Aorta (tissue), 5 donors: ENCODE measurements at places on chromosomes 16 and 17.

DNA sequence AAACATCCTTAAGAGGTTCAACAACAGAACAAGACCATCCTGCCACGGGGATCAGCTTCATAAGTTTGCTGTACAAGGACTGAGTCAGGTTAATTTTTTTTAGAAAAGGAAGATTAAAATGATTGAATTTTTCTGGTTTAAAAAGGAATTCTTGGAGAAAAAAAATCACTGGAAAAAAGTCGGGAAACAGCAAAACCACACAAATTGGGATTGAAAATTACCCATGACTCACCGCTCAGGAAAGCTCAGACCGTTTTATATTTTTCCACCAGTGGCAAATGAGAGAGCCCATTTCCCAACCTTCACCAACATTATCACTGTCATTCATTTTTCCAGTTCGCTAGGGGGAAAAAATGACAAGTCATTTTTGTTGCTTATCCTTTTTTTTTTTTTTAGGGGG, 46.6 kb downstream of the MRM3 start:
- no peak for DNase-seq

- DNase-seq, result no peak
Observed at GRCh38 chr16:88770461-88771293, 14.3 kb downstream of the PIEZO1 start.

GRCh38 chr17:77392376-77393273, 251.9 kb downstream of the SEC14L1 start:
- peak; percentile 68 for DNase-seq

DNA sequence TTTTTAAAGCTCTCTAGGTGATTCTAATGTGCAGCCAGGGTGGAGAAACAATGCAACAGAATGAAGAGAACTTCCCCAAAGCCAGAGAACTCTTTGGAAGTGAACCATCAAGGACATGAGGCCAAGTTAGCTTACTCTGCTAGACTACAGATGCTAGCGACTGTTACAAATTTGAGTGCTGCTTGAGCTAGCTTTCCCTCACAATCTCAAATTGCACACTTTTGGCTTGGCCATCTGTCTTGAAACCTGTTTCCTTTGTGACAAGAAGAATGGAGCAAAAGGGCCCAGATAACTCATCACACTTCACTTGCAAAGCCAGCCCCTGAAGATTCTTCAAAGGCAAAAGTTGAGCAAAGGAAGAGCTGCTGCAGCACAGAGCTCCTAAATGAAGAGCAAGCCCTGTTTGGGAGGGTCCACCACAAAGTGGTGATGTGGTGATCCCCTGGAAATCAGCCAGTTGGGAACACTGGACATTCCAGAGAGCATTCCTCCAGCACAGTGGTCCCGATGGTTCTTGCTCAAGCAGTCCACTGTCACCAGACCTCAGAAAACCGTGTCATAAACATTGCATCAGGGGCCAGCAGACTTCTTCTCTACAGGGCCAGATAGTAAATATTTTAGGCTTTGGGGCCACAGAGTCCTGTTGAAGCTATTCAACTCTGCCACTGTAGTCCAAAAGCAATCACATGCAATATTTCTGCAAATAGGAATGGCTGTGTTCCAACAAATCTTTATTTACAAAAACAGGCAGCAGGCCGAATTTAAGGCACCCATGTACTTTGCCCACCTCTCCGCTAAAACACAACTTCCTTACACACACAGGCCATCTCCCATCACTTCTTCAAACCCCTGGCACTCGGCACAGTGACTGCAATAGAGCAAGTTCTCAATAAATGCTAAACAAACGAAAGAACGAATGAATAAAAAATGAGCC, 21.2 kb downstream of the SLC39A11 start:
- no peak for DNase-seq

GRCh38 chr17:29005936-29006511, at the start of gene SEZ6:
Gene SEZ6 (minus strand): TSS chr17:29006033. CDS start chr17:29005869, 164 bp downstream.
- peak; percentile 93 for DNase-seq

GRCh38 chr16:25184771-25185170, 32.0 kb upstream of the AQP8 start:
- no peak for DNase-seq

GRCh38 chr16:55120826-55121225, 190.2 kb downstream of the IRX5 start:
- DNase-seq, result no peak

- DNase-seq, result no peak
Observed at GRCh38 chr17:82113941-82114340, 15.9 kb upstream of the FASN start.

GRCh38 chr16:69040144-69040909, 65.1 kb upstream of the HAS3 start:
- DNase-seq, result no peak

GRCh38 chr16:2157480-2158261, 2.1 kb downstream of the TRAF7 start:
- peak; percentile 49 for DNase-seq

DNA sequence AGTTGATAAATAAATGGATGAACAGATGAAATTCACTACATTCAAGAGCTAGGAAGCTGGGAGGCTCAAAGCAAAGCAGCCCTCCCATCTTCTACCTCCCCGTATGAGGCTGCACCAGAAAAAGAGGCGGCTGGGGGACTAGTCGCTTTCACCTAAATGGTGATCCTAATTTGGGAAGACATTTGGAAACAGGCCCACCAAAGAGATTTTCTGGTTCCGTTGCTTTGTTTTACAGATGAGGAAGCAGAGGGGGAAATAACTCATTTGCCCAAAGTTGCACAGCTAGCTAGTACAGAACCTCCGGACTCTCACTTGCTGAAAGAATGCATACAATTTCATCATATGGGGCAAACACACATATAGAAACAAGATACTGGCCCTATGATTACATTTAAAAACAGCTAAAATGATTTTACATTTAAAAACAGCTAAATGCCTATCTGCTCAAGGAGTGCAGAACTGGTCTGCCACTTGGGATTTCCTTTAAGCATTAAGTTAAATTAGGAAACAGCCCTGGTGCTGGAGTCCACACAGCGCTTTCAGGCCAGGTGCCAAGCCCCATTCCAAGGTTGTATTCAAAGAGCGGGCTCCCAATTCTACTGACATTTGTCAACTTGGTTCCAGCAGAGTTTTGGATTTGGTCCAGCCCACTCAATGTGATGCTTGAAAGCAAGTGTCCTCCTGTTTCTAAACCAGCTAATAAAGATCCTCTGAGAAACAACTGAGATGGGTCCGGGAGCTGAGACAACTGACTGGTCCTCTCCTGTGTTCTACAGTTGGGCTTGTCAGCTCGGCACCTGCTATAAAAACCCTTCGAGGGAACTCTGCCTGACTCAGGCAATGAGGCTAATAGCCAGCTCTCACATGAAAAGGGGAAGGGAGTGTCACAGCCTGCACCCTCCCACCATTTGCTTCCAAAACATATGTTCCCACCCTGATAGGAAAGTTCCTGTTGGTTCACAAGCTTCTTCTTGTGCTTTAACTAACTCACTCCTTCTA, 11.7 kb downstream of the ERN1 start:
- DNase-seq, result peak; percentile 58

- peak; percentile 35 for DNase-seq
Observed at GRCh38 chr16:67115639-67116038, 5.9 kb downstream of the PHAF1 start.
